ENCODE measurements at places on chromosomes 1 and 21. TPM values are rescaled to one million over a fixed set of nuclear protein-coding genes. Genes with fewer than 3 reads are reported as not detected.

The BSND gene
- 0.05 TPM for total RNA-seq

The TCHH gene
- 0.11 TPM for total RNA-seq

The MANEAL gene
- 5.2 TPM for total RNA-seq

The AADACL4 gene
- total RNA-seq, result not detected

The MEX3A gene
- total RNA-seq, result 0.15 TPM

The CCDC181 gene
- total RNA-seq, result not detected

The ITGB2 gene
- total RNA-seq, result 240 TPM

The NUP210L gene
- 0.24 TPM for total RNA-seq

The MXRA8 gene
- not detected for total RNA-seq

The VAV3 gene
- total RNA-seq, result 1.7 TPM

The OXCT2 gene
- total RNA-seq, result 1.1 TPM

The NAV1 gene
- 0.28 TPM for total RNA-seq

The SH2D2A gene
- 173 TPM for total RNA-seq

The PRKAA2 gene
- not detected for total RNA-seq

The ANKRD35 gene
- total RNA-seq, result 0.56 TPM

The SLC35E2B gene
- 31.4 TPM for total RNA-seq

The ENAH gene
- total RNA-seq, result not detected

The ACKR1 gene
- total RNA-seq, result not detected

The OLIG2 gene
- not detected for total RNA-seq

The RGL1 gene
- total RNA-seq, result 1.7 TPM

The ERICH3 gene
- not detected for total RNA-seq

The EPHB2 gene
- total RNA-seq, result not detected

The TMPRSS2 gene
- not detected for total RNA-seq

The ALX3 gene
- total RNA-seq, result not detected

The UTS2 gene
- total RNA-seq, result not detected

The PTAFR gene
- total RNA-seq, result 0.29 TPM

The TIAM1 gene
- total RNA-seq, result 23.4 TPM

The FABP3 gene
- total RNA-seq, result not detected

The FAM78B gene
- total RNA-seq, result 0.16 TPM

The HSF2BP gene
- 0.50 TPM for total RNA-seq

The STXBP3 gene
- total RNA-seq, result 52.3 TPM

The PROK1 gene
- not detected for total RNA-seq
